ENCODE measurements at places on chromosomes 1 and 21.
A peak's percentile ranks its signal among the peaks of the same experiment; 100 is the strongest.

GRCh38 chr1:236468625-236469024, 55.2 kb upstream of the LGALS8 start:
- H3K4me1 ChIP-seq = no peaks in the 10 kb centered on the region
- no peaks in the 10 kb centered on the region for H3K36me3 ChIP-seq
- H3K27me3 ChIP-seq = no peaks in the 10 kb centered on the region
- H3K27ac ChIP-seq = no peak overlapping the region

DNA sequence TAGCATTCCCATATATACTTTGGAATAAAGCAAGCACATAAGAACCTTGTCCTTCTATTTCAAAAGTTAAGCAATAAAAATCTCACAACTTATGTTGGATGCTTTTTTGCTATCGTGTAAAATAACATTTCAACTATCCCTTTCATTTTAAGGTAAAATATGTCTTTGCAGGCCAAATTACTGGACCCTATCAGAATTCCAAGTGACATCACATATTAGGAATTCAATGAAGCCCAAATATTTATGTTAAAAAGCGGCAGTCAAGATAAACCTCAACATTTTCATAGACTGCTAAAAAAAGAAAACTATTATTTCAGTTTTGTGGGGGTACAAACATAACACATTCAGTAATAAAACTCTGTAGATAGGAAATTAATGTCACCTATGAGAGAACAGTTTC, 252.0 kb downstream of the KCTD3 start:
- no peak overlapping the region for H3K4me3 ChIP-seq
- no peaks in the 10 kb centered on the region for H3K4me1 ChIP-seq
- no peak overlapping the region for H3K27ac ChIP-seq
- no peaks in the 10 kb centered on the region for H3K27me3 ChIP-seq

DNA sequence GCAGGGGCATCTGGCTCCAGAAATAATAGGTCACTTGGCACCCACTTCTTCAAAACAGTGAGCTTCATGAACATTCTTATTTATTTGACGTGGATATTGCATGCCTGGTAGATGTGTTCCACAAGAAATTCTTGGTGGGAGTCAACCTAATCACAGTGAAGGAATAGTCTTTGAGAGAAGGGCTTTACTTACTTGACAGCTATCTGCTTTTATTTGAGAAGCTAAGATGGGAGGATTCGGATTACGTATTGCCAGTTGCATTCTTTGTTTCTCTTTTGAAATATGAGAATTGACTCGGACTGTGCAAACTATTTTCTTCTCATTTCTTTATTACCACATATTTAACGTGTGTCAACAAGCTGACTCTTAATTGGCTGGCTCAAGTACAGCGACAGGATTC, 117.2 kb downstream of the FASLG start:
- H3K4me1 ChIP-seq = no peaks in the 10 kb centered on the region
- DNase-seq = no peak
- no peaks in the 10 kb centered on the region for H3K27me3 ChIP-seq
- H3K36me3 ChIP-seq = no peaks in the 10 kb centered on the region
- no peak overlapping the region for H3K4me3 ChIP-seq

DNA sequence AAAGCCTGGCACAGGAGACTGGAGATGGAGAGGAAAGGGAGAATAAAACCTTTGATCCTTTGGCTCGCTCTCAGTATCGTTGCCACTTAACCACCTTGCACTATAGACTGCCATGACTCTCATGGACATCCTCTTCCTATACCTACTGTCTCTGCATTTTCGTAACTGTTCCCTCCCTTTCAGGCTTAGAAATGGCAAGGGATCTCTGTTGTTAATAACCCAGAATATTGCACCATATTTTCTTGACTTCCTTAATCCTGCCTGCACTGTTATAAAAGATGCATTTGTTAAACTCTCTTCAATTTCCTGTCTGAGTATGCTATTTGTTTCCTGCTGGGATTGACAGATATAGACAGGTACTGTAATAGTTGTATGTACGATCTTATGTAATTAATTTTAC, 38.6 kb downstream of the CYYR1 start:
- H3K4me3 ChIP-seq = no peak overlapping the region
- DNase-seq = no peak
- H3K27me3 ChIP-seq = no peaks in the 10 kb centered on the region
- H3K36me3 ChIP-seq = no peaks in the 10 kb centered on the region
- H3K27ac ChIP-seq = no peak overlapping the region
- no peaks in the 10 kb centered on the region for H3K4me1 ChIP-seq

GRCh38 chr1:22627331-22627730, 9.1 kb upstream of the C1QA start:
- DNase-seq = no peak
- no peak overlapping the region for H3K4me3 ChIP-seq
- peaks cover 11% of the 10 kb centered on the region for H3K4me1 ChIP-seq
- no peaks in the 10 kb centered on the region for H3K36me3 ChIP-seq
- H3K27me3 ChIP-seq = no peaks in the 10 kb centered on the region

DNA sequence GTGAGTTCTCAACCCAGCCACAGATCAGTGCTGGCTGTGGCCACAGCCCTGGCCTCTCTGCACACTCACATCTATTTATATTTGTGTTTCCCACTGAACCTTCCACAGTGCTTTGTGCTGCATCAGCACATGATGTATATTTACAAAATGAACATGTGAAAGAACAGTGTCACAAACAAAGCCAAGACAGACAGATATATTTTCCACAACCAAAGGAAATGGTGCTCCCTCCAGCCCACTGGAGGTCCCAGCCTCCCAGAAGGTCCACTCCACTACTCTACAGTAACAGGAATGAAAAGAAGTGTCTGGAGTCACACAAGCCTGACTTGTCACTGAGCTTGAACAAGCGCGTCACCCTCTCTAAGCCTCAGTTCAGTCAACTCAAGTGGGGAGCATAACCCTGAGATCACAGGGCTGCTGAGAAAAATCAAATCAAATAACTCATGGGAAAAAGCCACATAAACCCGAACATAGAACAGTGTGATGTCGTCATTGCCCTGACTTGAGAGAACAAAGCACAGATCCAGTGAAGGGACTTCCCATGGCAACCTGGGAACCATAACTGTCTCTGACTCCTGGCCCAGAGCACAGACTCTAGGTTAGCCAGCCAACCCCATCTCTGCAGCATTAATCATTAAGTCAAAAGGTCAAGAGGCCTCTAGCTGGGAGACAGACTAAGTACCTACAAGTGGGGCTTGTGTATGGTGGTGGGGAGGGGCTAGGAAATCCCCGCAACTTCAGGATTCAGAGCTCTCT, 121.2 kb downstream of the TRABD2B start:
- peaks cover 54% of the 10 kb centered on the region for H3K4me1 ChIP-seq
- peak overlapping the region; percentile 28 for H3K27ac ChIP-seq
- no peaks in the 10 kb centered on the region for H3K27me3 ChIP-seq
- H3K4me3 ChIP-seq = no peak overlapping the region
- no peaks in the 10 kb centered on the region for H3K36me3 ChIP-seq

- H3K4me3 ChIP-seq = no peak overlapping the region
- no peaks in the 10 kb centered on the region for H3K27me3 ChIP-seq
- peak; percentile 66 for DNase-seq
- H3K36me3 ChIP-seq = no peaks in the 10 kb centered on the region
- H3K27ac ChIP-seq = no peak overlapping the region
- peaks cover 17% of the 10 kb centered on the region for H3K4me1 ChIP-seq
These were observed 17.1 kb upstream of the CCDC190 start for GRCh38 chr1:162878000-162878596.

GRCh38 chr1:243431591-243431990, 175.8 kb downstream of the SDCCAG8 start:
- H3K36me3 ChIP-seq = peaks cover under 1% of the 10 kb centered on the region
- no peaks in the 10 kb centered on the region for H3K4me1 ChIP-seq
- DNase-seq = no peak
- no peak overlapping the region for H3K27ac ChIP-seq

- no peak overlapping the region for H3K27ac ChIP-seq
- H3K4me3 ChIP-seq = no peak overlapping the region
- no peaks in the 10 kb centered on the region for H3K27me3 ChIP-seq
- H3K4me1 ChIP-seq = no peaks in the 10 kb centered on the region
- DNase-seq = no peak
These were observed 34.5 kb downstream of the EPHA10 start for GRCh38 chr1:37730376-37730775.

DNA sequence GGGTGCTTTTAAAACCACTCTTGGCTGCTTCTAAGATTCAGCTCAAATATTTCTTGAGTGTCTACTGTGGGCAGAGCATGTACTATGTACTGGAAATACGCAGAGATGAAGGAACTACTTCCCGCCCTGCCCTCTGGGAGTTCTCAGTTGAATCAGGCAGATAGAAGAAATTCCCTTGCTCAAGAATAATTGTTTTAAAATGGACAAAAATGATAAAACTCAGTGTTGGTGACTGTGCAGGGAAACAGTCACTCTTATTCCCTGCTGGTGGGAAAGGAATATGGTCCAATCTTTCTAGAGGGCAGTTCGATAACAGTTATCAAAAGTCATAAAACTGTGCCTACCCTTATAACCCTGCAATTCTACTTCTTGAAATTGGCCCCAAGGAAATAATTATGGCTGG, 16.9 kb upstream of the GRHL3 start:
- no peak overlapping the region for H3K4me3 ChIP-seq
- no peaks in the 10 kb centered on the region for H3K4me1 ChIP-seq
- no peaks in the 10 kb centered on the region for H3K36me3 ChIP-seq
- H3K27me3 ChIP-seq = no peaks in the 10 kb centered on the region
- DNase-seq = no peak
- no peak overlapping the region for H3K27ac ChIP-seq

- no peaks in the 10 kb centered on the region for H3K27me3 ChIP-seq
- H3K36me3 ChIP-seq = no peaks in the 10 kb centered on the region
- H3K27ac ChIP-seq = peak overlapping the region; percentile 74
These were observed 12.3 kb downstream of the TNFRSF1B start for GRCh38 chr1:12179111-12179519.

GRCh38 chr1:223486932-223487886, 94.0 kb downstream of the CCDC185 start:
- no peak overlapping the region for H3K4me3 ChIP-seq
- no peak for DNase-seq
- no peak overlapping the region for H3K27ac ChIP-seq
- no peaks in the 10 kb centered on the region for H3K27me3 ChIP-seq
- H3K4me1 ChIP-seq = no peaks in the 10 kb centered on the region

GRCh38 chr1:223861904-223862303, 16.2 kb upstream of the TP53BP2 start:
- no peak overlapping the region for H3K27ac ChIP-seq
- H3K36me3 ChIP-seq = no peaks in the 10 kb centered on the region
- H3K27me3 ChIP-seq = no peaks in the 10 kb centered on the region
- no peaks in the 10 kb centered on the region for H3K4me1 ChIP-seq
- DNase-seq = no peak

- H3K27me3 ChIP-seq = no peaks in the 10 kb centered on the region
- H3K4me3 ChIP-seq = no peak overlapping the region
- no peaks in the 10 kb centered on the region for H3K36me3 ChIP-seq
- DNase-seq = no peak
These were observed 24.8 kb upstream of the CNIH3 start for GRCh38 chr1:224591326-224591725.

DNA sequence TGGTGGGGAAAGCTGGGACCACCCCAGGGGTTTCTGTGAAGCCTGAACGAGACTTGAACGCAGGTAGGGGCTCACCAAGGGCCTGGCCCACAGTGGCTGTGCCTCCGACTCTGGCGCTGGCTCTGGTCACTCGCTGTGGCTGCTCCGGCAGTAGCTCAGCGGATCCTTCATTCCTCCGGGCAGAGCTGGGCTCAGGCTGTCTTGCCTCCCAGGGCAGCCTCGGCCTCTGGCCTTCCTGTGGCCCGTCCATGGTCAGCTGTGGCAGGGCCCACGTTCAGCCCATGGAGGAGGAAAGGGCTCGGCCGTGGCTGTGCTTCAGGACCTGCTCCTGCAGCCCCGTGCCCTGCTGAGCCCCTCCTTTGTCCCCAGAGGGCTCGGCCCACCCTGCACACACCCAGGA, 162.9 kb upstream of the C1orf174 start:
- no peak for DNase-seq
- H3K27ac ChIP-seq = no peak overlapping the region
- H3K36me3 ChIP-seq = no peaks in the 10 kb centered on the region
- no peaks in the 10 kb centered on the region for H3K4me1 ChIP-seq
- no peaks in the 10 kb centered on the region for H3K27me3 ChIP-seq

GRCh38 chr1:202645097-202645476, 65.2 kb downstream of the SYT2 start:
- H3K4me3 ChIP-seq = no peak overlapping the region
- peaks cover 20% of the 10 kb centered on the region for H3K4me1 ChIP-seq
- H3K27ac ChIP-seq = no peak overlapping the region
- DNase-seq = no peak
- H3K27me3 ChIP-seq = no peaks in the 10 kb centered on the region

DNA sequence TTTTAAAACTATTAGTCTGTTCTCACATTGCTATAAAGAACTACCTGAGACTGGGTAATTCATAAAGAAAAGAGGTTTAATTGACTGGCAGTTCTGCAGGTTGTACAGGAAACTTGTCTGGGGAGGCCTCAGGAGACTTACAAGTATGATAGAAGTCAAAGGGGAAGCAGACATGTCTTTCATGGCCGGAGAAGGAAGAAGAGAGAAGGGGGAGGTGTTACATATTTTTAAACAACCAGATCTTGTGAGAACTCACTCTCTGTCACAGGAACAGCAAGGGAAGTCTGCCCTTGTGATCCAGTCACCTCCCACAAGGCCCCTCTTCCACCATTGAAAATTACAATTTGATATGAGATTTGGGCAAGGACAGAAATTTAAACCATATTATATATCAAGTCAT, 55.9 kb downstream of the CLIC4 start:
- H3K36me3 ChIP-seq = no peaks in the 10 kb centered on the region
- H3K27me3 ChIP-seq = no peaks in the 10 kb centered on the region
- no peak overlapping the region for H3K27ac ChIP-seq
- peaks cover 9% of the 10 kb centered on the region for H3K4me1 ChIP-seq
- no peak overlapping the region for H3K4me3 ChIP-seq
- DNase-seq = no peak

DNA sequence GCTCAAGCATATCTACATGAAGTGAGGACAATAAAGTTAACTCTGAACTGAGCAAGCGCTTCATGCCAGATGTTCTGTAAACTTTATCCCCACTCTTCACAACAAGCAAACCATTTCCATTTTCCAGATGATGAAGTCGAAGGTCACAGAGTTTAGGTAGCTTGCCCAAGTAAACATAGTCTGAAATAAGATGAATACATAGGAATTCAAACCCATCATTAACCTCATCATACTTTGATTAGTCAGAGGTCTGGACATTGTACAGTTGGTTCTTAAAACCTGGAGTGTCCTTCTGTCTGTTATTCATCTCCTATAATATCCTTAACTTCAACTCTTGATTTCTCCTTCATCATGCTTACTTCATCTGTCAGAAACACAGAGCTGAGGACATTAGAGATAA, 180.3 kb upstream of the C8B start:
- no peak overlapping the region for H3K27ac ChIP-seq
- no peaks in the 10 kb centered on the region for H3K36me3 ChIP-seq
- no peak overlapping the region for H3K4me3 ChIP-seq
- H3K4me1 ChIP-seq = no peaks in the 10 kb centered on the region
- no peak for DNase-seq
- H3K27me3 ChIP-seq = no peaks in the 10 kb centered on the region

- H3K36me3 ChIP-seq = no peaks in the 10 kb centered on the region
- no peaks in the 10 kb centered on the region for H3K27me3 ChIP-seq
- peaks cover 14% of the 10 kb centered on the region for H3K4me1 ChIP-seq
- no peak overlapping the region for H3K27ac ChIP-seq
These were observed 80.8 kb downstream of the DMRTB1 start for GRCh38 chr1:53539711-53540603.

Data from body of pancreas (tissue), 4 donors.